ENCODE measurements at places on chromosomes 11 and 22.
A peak's percentile ranks its signal among the peaks of the same experiment; 100 is the strongest.

DNA sequence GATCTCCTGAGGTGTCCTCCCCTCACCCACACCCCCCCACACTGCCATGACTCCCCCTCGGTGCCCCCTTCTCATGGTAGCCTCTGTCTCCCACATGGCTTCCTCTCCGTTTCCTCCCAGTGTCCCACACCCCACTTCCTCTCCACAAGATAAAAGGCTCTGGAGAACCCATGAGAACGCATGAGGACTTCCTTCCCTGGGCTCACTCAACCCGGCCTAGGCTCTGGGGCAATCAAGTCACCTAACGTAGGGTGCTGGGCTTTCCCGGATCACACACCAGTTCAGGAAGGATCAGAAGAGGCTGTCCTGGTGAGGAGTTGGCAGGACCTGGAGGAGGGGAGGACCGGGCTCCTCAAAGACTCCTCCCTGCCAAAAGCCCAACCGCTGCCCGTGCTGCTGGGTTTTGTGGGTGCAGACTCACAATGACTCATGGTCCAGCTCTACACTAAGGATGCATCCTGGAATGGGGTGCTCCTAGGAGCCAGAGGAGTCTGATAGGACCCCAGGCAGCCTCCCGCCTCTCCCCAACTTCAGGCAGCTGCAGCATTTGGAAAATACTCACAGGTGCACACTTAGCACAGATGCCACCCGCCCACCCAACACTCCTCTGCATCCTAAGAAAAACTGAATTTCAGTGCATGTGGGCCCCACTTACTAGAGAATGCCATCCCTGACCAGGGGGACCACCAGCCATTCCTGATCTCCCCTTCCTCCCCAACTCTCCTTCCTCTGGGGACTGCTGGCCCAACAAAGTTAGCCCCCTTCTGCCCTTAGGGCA, 21.0 kb downstream of the SLC22A12 start:
- peak; percentile 39 for DNase-seq

GRCh38 chr11:117226388-117227385, 5.2 kb downstream of the PCSK7 start:
- peak; percentile 84 for DNase-seq

- no peak for DNase-seq
Measured at GRCh38 chr22:37325039-37325395, 42.7 kb downstream of the CYTH4 start.

- DNase-seq = no peak
Measured at GRCh38 chr11:67248653-67249052, 17.6 kb upstream of the GRK2 start.

DNA sequence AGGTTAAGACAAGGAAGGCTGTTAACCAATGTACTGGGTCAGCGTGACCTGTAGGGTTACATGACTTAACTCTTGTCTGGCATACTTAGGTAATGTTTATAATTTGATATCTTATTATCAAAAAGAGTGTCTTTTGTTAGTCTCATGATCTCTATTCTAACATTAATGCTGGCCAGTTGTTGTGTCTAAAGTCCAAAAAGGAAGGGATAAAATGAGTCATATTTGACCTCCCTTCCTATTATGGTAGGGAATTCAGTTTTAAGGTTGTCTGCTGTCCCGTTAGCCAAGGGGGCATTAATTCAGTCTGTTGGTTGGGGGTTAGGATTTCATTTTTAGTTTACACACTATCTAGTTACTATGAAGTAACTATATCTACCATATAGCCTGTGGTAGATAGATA, 364.0 kb downstream of the GRM5 start:
- no peak for DNase-seq

GRCh38 chr11:85811624-85812023, 683 bp upstream of the SYTL2 start:
- DNase-seq = no peak

GRCh38 chr11:135002236-135002635, 590.2 kb upstream of the B3GAT1 start:
- DNase-seq = no peak

- no peak for DNase-seq
Measured at GRCh38 chr11:8252388-8252787, 11.3 kb downstream of the LMO1 start.

DNA sequence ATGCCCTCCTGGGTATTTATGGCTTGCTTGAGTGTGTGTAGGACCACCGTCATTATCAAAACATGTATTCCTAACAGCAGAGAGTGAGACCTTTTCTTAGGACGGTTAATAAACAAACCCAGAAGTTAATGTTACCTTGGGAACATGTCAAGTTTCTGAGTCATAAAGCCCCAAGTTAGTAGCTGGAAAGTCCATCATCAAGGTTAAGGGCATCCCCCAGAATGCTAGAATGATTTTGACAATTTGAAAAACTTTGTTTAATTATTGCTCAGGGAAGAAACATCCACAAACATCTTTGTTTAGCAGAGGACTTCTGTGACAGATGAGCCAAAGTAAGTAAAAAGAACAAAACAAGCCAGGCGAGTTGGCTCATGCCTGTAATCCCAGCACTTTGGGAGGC, 20.0 kb downstream of the CAVIN3 start:
- DNase-seq = no peak

GRCh38 chr11:70084046-70084984, 6.2 kb downstream of the ANO1 start:
- no peak for DNase-seq

DNA sequence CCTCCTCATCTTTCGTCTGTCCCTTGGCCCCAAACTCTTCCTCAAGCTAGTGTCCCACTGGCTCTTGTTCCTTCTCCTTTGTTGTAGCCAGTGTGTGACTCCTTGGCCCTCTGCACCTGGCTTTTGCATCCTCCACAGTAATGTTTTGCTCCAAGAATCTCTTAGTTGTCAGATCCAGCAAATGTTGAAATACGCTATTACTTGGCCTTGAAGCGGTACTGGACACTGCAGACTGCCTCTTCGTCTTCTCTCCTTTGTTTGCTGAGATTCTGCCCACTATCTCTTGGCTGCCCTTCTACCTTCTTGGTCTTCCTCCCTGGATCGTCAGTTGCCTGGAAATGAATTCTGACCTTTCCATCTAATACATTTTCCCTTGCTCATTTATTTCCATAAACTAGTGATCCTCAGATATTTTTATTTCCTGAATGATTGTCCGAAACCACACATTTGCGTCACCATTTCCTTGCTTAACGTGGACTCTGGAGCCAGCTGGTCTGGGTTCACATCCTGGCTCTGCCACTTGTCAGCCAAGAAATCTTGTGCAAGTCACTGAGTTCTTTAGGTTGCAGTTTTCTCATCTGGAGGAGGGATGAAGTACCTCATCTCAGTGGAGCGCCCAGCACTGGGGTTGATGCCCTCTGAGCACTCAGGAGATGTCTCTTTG, 113.6 kb downstream of the LDLRAD3 start:
- DNase-seq = no peak

DNA sequence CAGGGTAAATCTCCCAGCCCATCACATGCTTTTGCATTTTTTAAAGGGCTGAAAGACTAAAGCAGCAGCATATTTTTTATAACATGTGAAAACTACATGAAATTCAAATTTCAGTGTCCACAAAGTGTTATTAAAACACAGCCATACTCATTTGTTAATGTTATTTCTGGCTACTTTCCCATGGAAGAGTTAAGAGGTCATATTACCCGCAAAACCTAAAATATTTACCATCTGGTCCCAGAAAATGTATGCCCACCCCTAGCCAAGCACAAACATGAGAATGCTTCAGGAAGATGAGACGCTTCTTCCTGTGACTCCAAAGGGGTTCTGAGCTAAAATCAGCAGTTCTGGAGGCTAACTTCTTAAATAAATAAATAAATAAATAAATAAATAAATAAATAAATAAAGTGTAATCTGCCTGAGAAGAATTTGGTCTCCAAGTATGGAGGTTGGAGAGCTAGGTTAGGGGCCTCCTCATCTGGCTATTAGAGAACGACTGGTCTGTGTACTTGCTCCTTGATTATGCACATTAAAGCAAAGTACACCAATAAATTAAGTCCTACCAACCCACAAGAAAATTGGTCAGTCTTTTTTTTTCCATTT, 9.7 kb downstream of the IMMP1L start:
- DNase-seq = no peak

DNA sequence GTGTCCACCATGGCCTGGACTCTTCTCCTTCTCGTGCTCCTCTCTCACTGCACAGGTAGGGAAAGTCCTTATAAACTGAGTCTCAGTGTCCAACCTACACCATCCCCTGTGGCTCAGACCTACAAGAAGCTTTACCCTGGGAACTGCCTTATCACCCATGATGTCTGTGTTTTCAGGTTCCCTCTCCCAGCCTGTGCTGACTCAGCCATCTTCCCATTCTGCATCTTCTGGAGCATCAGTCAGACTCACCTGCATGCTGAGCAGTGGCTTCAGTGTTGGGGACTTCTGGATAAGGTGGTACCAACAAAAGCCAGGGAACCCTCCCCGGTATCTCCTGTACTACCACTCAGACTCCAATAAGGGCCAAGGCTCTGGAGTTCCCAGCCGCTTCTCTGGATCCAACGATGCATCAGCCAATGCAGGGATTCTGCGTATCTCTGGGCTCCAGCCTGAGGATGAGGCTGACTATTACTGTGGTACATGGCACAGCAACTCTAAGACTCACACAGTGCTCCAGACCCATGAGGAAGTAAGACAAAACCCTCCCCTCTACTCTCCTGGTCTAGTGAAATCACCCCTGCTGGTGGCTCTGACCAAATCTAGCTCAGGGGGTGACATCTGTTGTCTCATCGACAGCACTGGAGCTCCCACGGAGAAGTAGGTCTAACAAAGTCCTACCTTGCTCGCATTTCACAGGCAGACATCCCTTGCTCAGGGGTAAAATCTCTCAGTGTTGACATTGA, 74.3 kb downstream of the VPREB1 start:
- no peak for DNase-seq

DNA sequence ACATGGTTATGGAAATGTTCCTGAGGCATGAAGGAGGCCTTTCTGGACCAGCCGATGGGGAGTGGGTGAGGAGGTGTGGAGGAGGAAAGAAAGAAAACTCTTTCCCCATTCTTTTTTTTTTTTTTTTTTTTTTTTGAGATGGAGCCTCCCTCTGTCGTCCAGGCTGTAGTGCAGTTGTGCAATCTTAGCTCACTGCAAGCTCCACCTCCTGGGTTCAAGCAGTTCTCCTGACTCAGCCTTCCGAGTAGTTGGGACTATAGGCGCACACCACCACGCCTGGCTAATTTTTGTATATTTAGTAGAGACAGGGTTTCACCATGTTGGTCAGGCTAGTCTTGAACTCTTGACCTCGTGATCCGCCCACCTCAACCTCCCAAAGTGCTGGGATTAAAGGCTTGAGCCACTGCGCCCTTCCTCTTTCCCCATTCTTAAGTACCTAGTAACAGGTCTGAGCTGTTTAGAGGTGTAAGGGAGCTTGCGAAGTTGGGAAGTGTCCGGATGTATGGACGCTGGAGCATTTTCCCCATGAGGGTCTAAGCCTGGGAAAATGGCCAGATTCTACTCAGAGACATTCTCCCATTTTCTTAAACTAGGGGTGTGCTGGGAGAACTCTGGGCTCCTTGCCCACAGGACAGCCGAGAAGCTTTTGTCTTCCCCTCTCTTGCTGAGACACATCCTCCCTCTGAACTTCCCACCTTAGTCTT, 135.8 kb downstream of the TEAD1 start:
- no peak for DNase-seq

DNA sequence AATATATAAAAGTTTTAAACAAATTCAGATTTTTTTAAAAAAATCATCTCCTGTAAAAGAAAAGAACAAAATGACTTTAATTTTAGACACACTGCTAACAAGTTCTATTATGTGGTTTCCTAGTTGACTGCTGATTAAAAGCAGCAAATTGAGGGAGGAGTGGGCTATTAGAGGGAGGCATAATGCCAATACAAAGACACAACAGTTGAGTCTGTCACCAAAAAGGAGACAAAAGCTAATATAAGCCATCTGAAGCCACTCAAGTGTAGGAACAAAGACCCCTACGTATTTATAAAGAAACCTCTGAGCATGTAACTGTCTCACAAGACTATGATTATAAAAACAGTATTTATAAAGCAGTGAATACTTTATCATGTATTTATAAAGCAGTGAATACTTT, 28.6 kb downstream of the TMEM123 start:
- no peak for DNase-seq

- peak; percentile 49 for DNase-seq
Measured at GRCh38 chr22:41256254-41257253, 15.8 kb upstream of the CHADL start.

DNA sequence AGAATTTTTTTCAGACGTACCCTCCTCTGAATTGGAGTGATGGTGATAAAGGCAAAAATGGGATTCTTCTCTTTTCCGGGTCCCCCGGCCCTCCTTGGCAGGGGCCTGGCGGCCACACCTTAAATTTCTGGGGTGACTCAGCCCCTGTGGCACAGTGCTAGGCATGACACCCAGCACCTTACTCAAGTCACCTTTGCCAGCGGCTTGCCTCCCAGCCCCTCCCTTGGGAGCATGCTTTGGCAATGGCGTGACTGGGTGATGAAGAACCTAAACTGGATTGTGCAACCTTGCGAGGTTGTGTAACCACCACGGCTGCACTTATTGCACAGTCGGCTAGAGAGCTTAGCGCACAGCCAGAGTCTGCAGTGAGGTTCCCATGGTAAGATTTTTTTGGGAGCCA, 16.2 kb upstream of the LDLRAD3 start:
- no peak for DNase-seq

DNA sequence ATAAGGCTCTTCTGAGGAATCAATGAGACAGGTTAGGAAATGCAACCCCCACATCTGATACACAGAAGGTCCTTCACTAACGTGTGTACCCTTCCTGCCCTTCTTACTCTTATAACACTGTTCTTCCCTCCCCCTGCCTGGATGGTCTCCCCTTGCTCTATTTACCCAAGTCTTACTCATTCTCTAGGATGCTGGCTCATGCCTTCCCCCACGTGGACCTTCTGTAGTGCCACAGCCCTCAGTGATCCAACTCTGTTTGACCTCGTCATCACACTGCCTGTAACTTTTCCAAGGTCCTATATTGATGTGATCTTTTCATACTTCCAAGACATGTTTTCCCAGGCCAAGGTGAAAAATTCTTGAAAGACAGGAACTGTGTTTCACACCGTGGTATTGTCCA, 79.8 kb downstream of the C11orf58 start:
- DNase-seq = no peak

DNA sequence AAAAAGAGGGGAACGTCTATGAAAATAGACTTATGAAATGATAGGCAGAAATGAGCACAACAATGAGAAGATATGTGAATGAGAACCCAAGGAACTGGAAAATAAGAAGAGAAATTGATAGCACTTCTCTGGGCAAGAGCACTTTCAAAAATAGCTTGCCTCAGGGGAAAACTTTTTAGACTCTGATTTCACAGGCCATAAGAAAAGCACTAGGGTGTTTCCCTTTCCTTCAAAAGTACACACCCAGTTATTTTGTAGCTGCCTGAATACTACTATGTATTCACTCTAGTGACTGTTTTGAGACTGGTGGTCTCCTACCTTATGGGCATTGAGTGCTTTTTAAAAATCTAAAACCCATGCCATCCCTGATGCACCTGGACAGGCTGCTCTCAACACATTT, 172.3 kb upstream of the SOX6 start:
- DNase-seq = no peak

All from RKO (cell line).